ENCODE measurements at places on chromosomes 13 and 19.
A peak's percentile ranks its signal among the peaks of the same experiment; 100 is the strongest.

GRCh38 chr13:113420833-113421600 is 32.3 kb downstream of the ADPRHL1 start:
- DNase-seq: no peak

DNA sequence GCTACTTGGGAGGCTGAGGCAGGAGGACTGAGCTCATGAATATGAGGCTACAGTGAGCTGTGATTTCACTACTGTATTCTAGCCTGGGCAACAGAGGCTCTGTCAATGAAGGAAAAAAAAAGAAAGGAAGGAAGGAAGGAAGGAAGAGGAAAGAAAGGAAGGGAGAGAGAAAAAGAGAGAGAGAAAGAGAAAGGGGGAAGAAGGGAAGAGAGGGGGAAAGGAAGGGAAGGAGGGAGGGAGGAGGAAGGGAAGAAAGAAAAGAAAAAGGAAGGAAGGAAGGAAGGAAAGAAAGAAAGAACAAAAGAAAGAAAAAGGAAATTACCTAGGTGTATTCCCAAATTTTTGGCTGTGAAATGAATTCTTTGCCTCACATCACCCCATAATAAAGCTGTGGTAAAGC is 7.2 kb upstream of the RFX2 start:
- no peak for DNase-seq

DNA sequence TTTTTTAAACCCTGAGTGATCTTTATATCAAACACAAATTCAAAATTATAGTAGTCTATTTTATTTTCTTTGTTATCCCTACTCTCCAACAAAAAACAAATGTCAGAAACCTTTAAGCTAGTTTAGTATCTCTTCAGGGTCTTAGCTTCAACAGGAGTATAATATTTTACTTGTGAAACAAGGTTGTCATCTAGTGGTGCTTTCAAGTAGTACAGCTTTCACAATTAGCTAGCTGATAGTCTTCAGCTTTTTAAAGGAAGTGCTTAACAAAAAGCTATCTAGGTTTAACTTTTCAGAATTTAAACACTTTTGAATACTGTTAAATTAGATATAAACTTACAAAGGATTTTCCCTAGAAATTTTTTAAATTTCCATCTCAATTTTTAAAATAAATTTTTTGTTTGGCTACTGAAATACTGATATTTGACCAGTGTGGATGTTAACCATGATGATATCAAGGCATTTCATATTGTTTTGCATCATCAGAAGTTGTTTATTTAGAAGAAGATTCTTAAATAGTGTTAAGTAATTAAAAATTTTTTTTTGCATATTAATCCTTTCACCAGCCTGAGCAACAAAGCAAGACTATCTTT is 34.2 kb downstream of the TDRD3 start:
- DNase-seq: peak; percentile 68

DNA sequence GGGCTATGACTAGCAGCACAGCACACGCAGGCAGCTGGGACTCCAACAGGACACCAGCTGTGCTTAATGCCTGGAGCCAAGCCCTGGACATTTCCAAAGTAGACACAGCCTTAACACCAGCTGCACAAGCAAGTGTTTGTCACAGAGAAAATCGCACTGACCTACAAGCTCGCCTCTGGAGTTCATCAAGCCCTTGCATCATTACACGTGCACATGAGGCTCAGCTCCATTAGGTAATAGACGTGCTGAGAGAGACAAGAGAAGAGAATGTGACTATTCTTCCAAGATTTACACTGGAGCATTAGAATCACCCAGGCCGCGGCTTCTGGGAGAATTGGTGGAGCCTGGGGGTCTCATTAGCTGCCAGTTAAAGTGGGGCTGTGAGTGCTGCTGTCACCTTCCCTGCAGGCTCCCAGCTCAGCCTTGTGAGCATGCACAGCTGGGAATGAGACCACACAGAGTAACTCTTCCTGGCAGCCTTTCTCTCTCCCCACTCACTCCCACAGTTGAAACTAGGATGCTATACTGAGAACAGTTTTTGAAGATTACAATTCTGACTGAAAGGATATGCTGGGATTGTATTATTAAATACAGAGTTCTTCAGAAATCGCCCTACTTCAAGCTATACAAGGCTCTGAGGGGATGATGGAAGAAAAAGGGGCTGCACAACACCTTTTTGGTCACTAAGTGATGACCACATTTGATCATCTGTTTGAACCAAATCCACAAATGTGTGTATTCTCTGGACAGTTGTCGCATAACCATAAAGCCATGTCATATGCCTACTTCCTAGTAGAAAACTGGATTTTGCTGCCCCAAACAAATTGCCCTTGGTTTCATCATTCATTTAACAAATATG is 10.5 kb downstream of the STOML3 start:
- no peak for DNase-seq

DNA sequence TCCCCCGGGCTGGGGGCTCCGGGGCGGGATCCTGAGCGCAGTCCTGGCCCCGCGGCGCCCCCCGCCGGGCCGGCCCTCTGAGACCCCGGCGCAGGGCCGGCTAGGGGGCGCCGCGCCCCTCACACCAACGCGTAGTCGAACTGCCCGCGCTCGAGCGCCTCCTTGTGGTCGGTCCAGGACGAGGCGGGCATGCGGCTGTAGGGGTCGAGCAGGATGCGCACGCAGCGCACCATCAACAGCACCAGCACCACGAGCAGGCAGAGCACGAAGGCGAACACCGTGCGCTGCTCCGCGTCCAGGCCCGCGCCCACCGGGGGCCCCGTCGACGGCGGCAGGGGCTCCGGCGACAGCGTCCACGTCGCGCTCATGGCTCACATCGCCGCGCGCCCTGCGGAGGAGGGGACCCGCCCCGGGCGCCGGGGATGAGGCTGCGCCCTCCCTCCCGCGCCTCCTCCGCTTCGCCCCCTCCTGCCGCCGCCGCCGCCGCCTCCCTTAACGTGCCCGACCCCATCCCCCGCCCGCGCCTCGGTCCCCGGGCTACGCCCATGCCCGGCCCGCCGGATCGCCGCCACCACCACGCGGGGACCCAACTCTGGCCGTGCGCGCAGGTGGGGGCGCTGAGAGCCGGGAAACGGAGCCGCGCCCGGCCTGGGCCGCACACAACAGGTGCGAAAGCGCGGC is 624 bp downstream of the CTXN1 start:
- DNase-seq: peak; percentile 77

DNA sequence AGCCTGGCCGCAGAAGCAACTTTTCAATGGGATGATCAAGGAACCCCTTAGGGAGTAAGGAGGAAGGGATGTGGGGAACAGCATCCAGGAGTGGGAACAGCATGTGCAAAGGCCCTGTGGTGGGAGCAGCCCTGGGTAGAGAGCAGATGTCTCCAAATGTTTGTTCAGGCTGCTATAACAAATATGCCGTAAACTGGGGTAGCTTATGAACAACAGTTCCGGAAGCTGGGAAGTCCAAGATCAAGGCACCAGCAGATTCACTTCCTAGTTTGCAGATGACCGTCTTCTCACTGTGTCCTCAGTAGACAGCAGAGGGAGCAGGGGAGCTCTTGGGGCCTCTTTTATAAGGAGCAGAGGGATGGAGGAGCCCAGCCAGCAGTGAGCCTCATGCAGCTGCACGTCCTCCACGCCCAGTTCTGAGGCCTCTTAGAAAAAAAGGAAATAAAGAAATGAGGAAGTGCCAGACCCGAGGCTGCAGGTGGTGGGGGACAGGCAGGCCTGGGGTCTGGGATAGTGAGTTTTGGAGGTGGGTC is 4.2 kb upstream of the LRRC25 start:
- peak; percentile 90 for DNase-seq

DNA sequence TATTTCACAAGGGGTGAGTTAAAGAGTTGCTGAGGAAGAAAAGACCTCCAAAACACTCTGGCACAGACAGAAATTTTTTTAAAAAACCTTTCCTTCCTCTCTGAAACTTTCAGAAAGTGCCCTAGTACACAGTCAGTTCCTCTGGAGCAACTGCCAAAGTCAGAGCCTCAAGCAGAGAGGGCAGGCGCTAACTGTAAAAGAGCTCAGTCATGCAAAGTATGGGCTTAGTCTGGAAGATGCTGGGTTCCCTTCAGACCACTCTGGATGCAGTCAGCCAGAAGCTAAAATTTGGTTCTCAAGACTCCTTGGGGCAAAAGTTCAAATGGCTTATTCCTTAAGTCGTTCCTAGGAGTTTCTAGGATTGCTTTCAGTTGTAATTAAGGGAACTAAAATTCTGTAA is 671.6 kb downstream of the PCDH9 start:
- no peak for DNase-seq

DNA sequence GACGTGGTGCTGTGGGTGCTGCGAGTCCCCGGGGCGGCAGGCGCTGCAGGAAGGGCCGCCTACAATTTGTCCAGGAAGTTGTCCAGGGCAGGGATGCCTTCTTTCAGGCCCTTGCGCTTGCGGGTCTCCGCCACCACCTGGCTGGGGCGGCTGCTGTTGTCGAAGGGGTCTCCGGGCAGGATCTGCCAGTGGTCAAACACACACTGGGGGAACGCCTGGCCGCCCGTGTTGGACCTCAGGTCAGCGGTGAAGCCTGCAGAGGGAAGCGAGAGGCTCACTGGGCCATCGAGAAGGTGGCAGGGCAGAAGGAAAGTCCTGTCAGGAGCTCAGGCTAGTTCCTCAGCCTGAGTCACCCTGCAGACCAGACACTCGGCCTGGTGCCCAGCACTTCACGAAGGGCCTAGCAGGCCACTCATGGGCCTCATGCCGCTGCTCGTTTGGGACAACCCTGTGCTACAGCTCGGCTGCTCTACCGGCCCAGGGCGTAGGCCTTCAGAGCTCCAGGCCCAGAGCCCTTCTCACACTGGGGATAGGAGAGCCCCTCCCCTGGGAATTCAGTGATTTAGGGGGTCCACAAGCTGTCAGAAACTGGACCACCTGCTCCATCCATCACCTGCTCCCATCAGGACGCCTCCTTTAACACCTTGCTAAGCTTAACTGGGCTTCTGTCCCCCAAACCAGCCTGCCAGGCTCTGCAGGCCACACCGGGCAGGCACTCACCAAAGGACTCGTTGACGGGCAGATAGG is 5.8 kb upstream of the DAPK3 start:
- no peak for DNase-seq

- no peak for DNase-seq
Measured at GRCh38 chr13:19955873-19956559, 2.5 kb upstream of the ZMYM2 start.

DNA sequence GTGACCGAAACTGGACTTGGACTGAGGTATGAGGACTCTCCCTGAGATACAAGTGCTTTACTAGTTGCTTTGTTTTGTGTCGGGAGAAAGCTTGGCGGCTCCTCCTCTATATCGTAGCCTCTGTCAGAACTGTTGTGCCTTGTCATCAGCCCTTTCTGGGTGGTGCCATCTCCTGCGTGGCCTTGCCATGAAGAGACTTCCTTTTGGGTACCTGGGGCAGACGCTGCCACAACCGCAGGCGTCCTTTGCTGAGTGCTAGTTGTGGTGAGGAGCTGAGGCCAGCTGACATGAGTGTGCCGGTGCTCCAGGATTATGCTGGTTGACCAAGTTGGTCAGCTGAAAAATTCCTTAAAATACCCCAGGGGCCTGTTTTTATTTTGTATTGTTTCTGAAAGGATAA is 124.5 kb downstream of the AKAP11 start:
- peak; percentile 43 for DNase-seq

All from kidney tubule cell (primary cell).